Hindlimb muscle (tissue), 1 donor: ENCODE measurements at places on chromosomes 3 and 15.

GRCh38 chr15:44596511-44597010 is 59.6 kb downstream of the EIF3J start:
- DNase-seq: no peak

DNA sequence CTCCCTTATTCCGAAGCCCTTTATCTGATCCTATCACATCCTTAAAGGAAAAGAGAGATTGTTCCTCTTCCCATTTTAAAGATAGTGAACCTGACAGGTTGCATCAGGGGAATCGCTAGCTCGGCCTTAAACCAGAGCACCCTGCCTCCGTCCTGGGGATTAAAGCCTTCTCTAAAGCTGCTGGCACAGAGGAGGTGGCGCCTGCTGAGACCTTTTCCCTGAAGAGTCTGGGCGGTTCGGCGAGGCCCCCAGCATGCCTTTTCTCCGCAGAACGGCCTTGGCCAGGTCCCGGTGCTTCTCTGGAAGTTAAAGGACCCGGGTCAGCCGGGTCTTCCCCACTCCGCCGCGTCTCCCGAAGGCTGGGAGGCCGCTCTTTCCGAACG is 593 bp downstream of the FAM219B start:
- no peak for DNase-seq

DNA sequence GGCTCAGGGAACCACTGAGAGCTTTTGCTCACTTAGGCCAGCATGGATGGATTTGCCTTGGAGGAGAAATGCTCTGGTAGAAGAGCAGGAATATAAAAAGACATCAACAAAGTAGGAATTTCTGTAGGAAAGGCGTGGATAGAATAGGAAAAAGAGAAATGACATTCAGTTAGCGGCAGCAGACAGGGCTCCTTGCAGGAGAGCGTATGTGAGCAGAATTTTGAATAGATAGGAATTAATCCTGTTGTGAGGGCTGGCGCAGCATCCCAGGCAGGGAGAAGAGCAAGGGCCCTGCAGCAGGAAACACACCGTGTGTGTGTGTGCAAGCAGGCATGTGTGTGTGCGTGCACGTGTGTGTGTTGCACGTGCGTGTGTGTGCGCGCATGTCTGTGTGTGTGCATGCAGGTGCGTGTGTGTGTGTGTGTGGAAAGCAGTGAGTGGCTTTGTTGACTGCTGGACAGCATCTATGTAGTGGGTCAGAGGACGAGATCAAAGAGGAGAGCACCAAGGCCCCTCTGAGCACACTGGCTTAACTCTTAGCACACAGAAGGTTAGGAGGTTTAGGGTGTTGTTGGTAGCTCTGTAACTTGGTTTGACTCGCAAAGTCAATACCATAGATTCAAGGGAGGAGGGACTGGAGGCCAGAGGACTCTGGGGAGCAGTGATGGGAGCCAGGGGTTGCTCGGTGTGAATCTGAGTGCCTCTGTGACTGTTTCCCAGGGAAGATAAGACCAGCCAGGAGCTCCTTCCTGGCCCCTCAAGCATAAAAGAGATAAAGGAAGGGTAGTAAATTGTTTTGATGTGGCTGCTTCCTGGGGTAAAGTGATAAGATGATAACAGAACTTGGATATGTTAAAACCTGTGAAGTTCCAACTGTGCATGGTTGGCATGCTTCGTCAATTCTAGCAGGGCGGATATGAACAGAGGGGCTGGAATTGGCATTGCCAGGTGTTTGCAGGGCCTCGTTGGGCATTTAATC is 639.5 kb downstream of the NR2F2 start:
- no peak for DNase-seq

- DNase-seq: no peak
These were observed 263.2 kb downstream of the CNTN3 start for GRCh38 chr3:74351213-74351612.

DNA sequence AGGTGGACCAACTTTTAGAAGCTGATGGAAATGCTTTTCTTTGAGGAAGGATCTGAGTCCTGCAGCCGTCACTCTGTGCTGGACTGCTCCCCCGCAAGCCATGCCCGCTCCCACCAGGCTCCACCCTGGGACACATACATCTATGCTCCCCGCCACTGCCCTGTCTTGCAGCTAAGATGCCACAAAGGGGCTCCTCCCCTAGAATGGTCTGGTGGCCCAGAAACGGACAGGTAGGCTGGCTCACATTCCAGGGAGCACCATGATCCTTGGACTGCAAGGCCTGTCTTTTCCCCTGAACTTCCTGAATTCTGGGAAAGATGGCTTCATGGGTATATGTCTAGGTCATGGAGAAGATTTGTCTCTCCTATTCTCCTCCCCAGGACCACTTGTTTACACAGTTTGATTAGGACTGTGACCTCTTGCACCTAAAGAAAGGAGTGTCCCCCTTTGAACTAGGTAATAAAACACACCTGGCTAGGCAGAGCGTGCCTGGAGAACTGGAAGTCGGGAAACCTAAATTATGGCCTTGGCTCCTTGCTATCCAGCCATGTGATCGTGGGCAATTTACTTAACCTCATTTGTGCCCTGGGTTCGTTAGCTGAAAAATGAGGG is 220.9 kb upstream of the BHLHE40 start:
- DNase-seq: no peak

- DNase-seq: no peak
These were observed 15.3 kb downstream of the FYCO1 start for GRCh38 chr3:45980229-45980813.
